ENCODE measurements at places on chromosomes 1 and 21.

DNA sequence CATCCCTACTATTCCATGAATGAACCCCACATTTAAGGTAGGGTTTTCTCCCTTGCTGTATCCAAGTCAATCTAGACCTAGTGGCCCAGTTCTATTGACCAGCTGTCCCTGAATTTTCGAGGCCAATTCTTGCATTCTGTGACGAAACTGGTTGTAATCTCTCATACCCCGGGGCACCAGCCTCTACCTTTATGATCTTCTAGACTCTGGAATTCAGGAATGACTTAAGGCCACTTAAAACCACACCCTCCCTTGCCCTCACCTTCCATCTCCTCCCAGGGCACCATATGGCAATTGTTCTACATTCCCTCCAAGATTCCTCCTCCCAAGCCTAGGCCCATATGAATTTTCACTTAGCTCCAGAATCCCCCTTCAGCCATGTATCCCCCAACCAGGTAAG is 48.9 kb downstream of the RHOU start:
- no peak for DNase-seq

GRCh38 chr1:243343970-243344937 is 88.4 kb downstream of the SDCCAG8 start:
- DNase-seq, result peak; percentile 42

GRCh38 chr1:110214454-110215404 is 4.6 kb downstream of the KCNC4 start:
- DNase-seq, result no peak

DNA sequence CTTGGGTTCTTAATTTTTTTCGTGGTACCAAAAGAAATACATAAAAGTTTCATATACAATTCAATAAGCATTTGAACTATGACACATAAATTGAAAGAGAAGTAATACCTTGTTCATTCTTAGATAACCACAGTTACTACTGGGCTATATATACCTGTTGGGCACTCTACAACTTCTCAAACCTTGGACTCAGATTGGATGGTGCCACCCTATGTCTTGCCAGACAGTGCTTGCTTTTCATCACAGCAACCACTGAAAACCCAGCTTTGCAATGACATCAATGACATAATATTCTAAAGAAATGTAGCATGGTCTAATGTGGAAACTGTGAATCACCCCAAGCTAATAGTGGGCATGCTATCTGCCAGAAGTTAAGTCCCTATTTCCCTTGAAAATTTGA is 62.8 kb upstream of the DPH5 start:
- no peak for DNase-seq

DNA sequence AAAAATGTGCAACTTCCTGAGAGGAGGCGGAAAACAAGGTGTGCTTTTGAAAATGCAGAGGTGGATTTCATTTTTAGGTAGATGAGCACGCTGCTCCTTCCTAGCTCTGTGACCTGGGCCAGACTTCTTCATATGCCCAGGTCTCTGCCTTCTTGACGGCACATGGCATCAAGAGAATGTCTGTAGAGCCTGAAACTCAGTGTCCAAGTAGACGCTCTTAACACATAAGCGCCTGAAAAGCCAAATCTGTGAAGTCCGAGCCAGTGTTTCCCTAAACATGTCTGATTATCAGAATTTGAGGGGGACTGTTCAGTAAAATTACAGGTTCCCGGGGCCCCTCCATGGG is 25.7 kb downstream of the FHAD1 start:
- DNase-seq, result no peak

- DNase-seq, result no peak
These were observed 137.2 kb downstream of the DHRS3 start for GRCh38 chr1:12480748-12481362.

DNA sequence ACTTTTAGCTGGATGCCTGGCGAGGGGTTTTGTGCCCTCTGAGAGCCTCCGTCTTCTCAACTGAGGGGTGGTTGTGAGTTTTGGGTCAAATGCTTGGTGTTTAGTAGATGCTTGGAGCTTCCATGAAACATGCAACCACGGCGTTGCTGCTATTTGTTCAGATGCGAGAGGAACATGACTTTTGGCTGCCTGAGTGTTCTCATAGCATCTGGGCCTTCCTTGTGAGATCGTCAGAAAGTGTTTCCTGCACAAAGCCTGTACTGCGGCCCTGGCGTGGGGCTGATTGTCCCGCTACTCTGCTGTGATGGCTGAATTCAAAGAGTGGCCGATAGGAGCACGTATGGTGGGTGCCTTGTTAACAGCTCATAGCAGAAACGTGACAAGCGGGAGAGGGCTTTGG is 69.8 kb upstream of the FAM3B start:
- DNase-seq, result no peak

- DNase-seq, result no peak
These were observed 24.8 kb downstream of the GBP7 start for GRCh38 chr1:89151047-89151446.

DNA sequence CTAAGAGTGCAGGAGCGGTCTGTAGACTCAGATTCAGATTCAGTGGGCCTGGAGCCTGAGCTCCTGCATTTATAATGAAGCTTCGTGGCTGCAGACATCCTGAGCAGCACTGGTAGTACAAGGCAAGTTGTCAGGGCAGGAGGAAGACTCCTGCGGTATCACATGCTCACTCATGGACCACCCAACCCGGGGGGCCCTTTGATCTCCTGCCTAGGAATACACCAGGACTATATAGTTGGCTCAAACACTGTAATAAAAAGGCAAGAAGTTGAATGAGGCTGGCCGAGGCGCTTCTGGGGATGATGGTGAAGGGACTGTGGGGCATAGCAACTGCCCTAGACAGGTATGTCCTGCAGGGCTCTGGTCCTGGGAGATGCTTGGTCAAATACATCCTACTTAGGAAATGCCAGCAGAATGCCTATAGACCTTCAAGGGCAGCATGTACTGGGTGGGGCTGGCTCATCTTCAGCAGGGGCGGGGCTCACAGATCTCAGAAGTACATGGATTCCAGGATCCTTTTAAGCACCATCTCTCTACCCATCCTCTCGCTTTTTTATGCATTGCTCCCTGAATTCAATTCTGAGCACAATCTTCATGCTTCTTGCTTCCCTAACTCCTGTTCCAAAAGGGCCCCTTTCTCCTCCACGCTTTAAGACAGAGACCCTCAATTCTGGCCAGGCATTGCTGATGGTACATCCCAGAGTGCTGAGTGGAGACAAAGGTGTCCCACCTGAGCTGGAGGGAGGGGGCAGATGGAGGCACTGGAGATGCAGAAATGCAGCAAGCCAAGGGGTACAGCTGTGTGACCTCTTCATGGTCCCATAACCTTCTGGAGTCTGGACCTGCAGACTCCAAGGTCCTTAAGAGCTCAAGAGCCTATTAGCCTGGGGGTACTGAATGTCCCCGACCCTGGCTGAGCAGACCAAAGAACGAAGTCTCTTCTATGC is 2.1 kb upstream of the RAP1GAP start:
- no peak for DNase-seq

DNA sequence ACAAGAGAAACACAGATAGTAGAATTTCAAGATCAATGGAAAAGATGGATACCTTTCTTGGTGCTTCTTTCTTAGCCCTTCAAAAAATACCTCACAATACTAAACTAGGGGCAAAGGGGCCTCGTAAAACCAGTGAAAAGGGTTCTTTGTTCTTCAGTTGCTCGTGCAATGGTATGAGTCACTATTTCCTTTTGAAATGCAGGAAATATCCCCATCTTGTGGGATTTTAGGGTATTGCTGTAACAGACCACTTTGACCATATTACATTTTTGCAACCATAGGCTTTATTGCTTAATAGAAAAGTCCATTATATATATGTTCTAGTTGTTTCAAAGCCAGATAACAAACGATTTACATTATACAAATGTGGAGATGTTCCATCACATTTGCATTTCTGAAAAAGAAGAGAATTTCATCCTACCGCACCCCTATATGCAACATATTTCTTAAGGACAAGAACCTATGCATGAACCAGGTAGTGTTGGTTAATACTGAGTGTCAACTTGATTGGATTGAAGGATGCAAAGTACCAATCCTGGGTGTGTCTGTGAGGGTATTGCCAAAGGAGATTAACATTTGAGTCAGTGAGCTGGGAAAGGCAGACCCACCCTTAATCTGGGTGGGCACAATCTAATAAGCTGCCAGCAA is 88.6 kb upstream of the PKN2 start:
- DNase-seq, result no peak

- DNase-seq, result no peak
These were observed 15.3 kb downstream of the DCAF8 start for GRCh38 chr1:160247053-160247452.

GRCh38 chr1:26072305-26072704 is 4.9 kb upstream of the TRIM63 start:
- no peak for DNase-seq
